Hepatic stellate cell (primary cell): ENCODE measurements at places on chromosomes 2 and 18.
A peak's percentile ranks its signal among the peaks of the same experiment; 100 is the strongest.

DNA sequence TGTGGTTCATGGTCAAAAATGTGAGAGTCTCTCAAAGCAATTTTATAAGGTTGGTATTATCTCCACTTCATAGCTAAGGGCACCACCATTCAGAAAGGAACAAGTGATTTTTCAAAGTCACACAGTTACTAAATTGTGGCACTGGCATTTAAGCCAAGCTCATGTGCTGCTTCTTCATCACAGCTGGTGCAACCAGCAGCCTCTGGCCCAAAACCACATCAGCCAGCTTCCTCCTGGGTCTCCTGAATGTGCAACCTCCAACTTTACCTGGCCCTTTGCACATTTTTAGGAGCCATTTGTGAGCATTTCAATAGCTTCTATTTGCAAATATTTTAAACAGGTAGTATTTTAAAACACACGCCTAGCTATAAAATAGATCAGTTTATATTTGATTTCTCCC, 293.7 kb downstream of the BCL11A start:
- no peak for DNase-seq

DNA sequence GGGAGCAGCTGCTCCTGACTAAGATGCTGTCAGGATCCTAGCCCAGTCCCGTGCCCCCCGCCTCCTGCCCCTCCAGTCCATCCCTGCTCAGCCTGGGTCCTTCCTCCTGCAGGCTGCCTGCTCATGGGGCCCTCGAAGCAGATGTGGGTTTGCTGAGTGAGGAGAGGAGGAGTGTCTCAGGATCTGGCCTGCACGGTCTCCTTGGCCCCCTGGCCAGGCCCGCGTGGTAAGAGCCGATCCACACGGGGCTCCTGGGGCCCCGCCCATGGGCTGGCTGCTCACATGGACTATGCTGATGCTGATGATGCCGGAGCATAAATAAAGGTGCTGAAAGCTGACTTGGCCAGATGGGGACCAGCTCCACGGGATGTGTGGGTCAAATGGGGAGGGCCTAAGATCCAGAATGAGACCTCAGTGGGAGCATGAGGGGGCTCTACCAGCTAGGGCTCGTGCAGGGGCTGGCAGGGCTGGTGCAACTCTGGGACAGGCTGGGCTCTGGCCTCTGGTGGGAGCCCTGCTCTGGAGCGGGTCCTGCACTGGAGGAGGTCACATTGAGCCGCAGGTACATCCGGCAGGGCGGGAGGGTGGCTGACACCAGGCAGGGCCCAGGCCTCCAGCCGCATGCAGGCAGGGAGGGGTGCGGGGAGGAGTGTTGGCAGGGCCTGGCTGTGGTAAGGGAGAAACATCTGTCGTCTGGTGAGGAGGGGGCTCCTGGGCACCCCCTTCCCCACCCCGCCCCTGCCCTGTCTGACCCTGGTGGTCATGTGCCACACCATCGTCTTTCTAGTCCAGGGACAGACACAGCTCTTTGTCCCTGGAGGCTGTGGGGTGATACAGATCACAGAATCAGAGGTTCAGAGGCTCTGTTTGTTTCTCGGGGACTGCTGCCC, 275.3 kb upstream of the HDAC4 start:
- no peak for DNase-seq

- DNase-seq, result peak; percentile 96
Observed at GRCh38 chr18:49016648-49017539, 66.1 kb upstream of the SMAD7 start.

GRCh38 chr2:136342138-136342537, 224.2 kb upstream of the CXCR4 start:
- no peak for DNase-seq

DNA sequence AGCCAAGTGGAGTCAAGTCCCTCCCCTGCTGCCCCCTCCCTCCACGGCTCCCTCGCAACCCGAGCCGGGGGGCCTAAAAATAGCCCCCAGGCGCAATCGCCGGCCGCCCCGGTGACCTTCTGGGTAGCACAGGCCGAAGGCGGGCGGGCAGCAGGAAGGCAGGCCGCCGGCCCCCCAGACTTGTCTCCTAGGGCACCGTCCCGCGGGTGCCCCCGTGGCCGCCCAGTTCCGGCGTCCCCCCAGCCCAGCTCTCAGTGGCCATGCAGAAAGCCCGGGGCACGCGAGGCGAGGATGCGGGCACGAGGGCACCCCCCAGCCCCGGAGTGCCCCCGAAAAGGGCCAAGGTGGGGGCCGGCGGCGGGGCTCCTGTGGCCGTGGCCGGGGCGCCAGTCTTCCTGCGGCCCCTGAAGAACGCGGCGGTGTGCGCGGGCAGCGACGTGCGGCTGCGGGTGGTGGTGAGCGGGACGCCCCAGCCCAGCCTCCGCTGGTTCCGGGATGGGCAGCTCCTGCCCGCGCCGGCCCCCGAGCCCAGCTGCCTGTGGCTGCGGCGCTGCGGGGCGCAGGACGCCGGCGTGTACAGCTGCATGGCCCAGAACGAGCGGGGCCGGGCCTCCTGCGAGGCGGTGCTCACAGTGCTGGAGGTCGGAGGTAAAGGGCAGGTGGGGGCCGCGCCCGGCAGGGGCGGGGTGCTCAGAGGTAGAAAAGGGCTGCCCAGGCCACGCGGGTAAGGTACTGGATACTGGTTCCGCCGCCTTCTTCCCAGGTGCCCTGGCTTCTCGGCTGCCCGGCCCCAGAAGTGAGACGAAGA, at the start of gene SPEG:
TSS of gene SPEG (plus strand) at position 126 of the 808 bp plus-strand sequence. CDS start at position 261, 135 bp downstream.
- DNase-seq, result peak; percentile 41

DNA sequence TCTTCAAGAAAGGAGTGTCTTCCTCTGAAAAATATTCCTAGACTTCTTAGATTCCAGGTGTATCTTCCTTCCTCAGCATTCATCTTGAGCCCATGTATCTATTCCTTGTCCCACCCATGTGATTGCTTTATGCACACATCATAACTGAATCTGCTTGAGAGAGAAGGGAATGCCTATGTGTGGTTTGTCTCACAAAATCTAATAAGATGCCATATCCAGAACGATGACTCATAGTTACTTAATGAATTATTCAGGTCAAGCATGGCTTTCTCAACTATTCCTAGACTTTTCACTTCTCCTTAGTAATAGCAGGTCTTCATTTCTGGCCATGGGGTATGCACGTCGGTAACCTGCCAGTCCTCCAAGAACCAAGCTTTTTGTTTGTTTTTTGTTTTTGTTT, 121.8 kb downstream of the SETBP1 start:
- no peak for DNase-seq

GRCh38 chr2:217986256-217986961, 16.4 kb downstream of the TNS1 start:
- no peak for DNase-seq

DNA sequence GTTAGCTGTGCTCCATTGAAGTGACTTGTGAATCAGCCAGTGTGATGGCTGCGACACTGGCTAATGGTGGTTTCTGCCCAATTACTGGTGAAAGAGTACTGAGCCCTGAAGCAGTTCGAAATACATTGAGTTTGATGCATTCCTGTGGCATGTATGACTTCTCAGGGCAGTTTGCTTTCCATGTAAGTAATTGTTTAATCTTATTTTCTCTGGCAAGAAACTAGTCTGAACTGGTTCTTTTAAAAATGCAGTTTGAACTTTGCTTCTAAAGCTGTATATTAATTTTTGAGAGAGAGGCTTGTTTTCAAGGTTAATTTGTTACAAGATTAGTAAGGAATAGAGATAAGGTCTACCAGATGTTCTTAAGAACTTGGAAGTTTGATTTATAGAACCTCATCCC, 46.7 kb downstream of the GLS start:
- peak; percentile 9 for DNase-seq

- no peak for DNase-seq
Observed at GRCh38 chr18:11666176-11666575, 22.9 kb upstream of the GNAL start.

- no peak for DNase-seq
Observed at GRCh38 chr2:25582077-25582830, 91.1 kb downstream of the DTNB start.

DNA sequence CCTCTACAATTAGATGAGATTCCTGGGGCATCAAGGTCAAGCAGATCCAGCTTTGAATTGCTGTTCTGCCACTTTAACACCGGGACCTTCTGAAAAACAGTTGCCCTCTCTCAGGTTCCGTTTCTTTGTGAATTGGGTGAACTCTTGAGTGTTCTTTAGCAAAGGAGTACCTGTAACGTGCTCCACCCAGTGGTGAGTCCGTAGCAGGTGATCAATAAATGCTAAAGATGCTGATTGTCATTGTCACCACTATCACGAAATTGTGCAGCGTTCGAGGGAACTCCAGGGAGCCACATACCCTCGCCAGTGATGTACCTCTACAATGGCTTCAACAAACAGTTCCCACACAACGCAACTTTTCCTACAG, 81.9 kb downstream of the TCF7L1 start:
- no peak for DNase-seq

GRCh38 chr2:127058246-127058953, 48.6 kb downstream of the BIN1 start:
- no peak for DNase-seq

- DNase-seq, result no peak
Observed at GRCh38 chr18:77178559-77178958, 46.0 kb upstream of the MBP start.

GRCh38 chr2:134570676-134571075, 148.1 kb downstream of the TMEM163 start:
- DNase-seq, result no peak

DNA sequence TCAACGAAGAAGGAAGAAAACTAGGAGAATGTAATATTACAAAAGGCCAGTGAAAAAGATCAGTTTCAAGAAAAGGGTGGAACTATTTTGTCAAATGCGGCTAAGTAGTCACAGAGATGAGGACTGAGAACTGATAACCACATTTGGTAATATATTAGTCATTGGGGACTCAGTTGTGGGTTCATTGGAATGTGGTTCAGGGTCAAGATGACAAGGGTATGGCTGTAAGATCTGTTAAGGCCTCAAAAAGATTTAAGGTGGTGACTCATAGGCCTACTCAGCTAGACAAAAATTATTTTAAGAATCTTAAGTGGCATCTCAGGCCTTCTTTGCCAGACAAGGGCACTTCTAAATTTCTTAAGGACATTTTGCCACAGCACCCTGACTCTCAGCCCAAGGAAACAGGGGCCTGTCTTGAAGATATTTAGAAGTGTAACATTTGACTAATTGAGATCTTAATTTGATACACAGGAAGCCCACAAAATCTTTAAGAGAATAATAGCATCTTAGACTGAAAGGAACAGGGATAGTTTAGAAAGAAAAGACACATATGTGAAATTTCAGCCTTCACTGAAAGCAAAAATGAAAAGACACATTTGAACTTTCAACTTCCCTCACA, 81.3 kb downstream of the STRADB start:
- DNase-seq, result peak; percentile 55

GRCh38 chr2:231545105-231545902, 15.1 kb upstream of the NMUR1 start:
- peak; percentile 66 for DNase-seq

- no peak for DNase-seq
Observed at GRCh38 chr2:46144133-46144800, 152.9 kb upstream of the EPAS1 start.

GRCh38 chr18:66523219-66523991, 80.5 kb downstream of the CDH19 start:
- DNase-seq, result no peak

- peak; percentile 94 for DNase-seq
Observed at GRCh38 chr2:43995733-43996533, at the start of gene LRPPRC. Gene LRPPRC (minus strand): TSS chr2:43995989. CDS start chr2:43995947, 42 bp downstream.

GRCh38 chr2:105570757-105571156, 171.9 kb upstream of the FHL2 start:
- no peak for DNase-seq

- peak; percentile 96 for DNase-seq
Observed at GRCh38 chr2:128306081-128306930, 12.4 kb downstream of the HS6ST1 start.

DNA sequence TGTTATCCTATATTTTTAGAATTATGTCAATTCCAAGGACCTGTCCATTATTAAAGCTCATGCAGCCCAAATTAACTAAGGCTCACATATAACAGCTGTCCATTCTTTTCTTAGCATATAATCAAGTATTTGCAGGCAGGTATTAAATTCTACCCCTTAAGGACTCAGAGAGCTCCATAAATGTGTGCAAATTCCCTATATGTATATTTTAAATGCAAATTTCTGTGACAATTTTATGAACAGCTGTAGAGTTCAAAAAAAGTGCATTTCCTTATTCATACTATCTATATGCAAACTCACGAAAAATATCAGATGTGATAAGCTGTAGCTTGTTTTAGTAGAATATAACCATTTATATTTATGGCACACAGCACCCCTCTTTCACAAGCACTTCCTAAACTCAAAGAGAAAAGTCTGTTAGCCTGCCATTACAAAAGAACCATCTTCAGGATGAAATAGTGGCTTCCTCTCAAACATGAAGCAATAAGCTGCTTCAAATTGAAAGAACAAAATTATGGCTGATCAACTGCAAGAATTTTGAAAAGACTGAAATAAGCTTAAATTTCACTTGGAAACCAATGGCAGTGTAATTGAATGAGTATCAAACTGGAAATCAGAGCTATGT, 155.0 kb upstream of the REG3G start:
- DNase-seq, result no peak

DNA sequence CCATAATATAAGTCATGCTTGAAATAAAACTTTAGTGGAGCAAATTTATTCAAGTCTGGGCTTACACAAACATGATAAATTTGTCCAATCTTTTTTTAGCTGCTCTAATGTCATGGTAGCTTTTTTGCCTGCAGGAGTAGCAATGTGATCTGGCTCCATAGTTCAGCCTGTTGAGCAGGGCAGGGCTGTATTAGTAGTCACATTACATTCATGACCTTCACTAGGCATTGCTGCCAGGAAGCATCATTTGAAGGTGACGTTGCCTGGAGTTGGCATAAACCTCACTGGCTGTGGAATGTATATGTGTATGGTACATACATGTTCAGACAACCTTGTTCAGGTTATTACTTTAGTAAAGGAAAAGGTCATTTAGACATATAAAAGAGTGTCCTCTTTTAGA, 76.6 kb downstream of the CCDC85A start:
- DNase-seq, result peak; percentile 3

GRCh38 chr2:134738141-134738870, 19.5 kb upstream of the TMEM163 start:
- DNase-seq, result no peak

DNA sequence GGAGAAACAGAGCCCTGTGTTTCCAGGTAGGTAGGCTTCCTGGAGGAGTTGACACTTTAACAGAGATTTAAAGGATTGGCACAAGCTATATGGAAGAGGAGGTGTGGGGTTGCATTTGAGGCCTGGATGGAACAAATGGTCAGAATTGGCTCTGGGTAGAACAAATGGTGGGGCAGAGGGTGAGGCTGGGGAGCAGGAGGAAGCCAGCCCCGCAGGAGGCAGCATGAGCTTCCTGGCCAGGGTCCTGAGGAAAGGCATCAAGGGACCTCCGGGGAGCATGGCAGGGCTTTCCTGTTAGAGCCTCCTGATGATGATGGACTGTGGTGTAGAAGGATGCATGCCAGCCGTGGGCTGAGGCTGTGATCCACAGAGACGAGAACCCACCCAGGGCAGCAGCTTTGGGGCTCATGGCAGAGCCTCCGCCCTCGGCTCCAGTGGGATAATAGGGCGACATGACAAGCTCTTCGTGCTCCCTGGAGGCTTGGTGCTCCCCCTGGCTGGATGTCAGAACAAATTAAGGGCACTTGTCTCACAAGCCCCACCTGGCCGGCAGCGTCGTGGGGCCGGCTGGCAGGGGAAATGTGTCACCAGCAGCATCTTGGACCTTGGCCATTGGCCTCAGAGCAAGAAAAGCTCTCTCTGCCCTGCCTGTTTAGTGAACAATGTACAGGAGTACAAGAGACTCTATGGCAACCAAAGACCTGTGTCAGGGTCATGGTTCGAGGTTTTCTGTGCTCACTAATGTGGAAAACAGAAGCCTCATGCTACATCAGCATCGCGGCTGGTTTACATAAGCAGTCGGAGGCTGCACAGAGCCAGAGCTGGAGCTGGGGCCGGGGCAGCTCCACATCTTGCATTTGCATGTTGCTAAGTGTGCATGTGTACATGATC, 153.5 kb downstream of the MYCN start:
- DNase-seq, result no peak
